Thymus (tissue), 14 donors: ENCODE measurements at places on chromosomes 16 and 17. TPM values are rescaled to one million over a fixed set of nuclear protein-coding genes. Genes with fewer than 3 reads are reported as not detected.

- no peaks in the 10 kb centered on the region for H3K4me1 ChIP-seq
- DNase-seq: no peak
- H3K27me3 ChIP-seq: peaks cover 2% of the 10 kb centered on the region
- no peak overlapping the region for H3K27ac ChIP-seq
- no peaks in the 10 kb centered on the region for H3K36me3 ChIP-seq
Observed at GRCh38 chr16:55471448-55472097, 7.4 kb upstream of the MMP2 start.

GRCh38 chr17:80822021-80822699, 169.5 kb upstream of the CHMP6 start:
- no peak for DNase-seq

DNA sequence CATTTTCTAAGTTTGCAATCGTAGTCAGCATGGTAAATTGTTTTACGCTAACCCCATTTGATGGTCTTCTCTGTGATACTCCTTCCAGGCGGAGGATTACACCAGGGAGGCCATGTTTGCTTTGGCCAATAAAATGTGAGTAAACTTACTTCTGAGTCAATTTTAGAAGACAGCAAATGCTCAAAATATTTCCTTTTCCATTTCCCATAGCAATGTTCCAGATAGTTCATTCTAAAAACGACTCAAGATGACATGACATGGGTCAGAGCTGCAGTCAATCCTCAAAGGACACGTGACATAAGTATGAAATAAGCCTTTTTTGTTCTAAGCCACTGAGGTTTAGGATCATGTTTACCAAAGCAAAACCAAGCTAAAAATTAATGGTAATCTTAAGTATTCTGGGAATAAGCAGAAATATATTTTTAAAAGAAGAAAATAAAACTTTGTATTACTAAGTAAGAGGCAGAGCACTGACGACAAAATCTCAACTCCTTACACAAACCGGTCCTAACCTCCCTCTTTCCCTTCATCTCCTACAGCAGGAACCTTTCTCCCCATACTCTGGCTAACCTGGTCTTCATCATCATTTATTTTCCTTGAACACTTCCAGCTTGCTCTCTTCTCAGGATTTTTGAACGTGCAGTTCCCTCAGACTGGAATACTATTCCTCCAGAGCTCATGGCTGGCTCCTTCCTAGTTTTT, 266.2 kb downstream of the CEP112 start:
- no peaks in the 10 kb centered on the region for H3K36me3 ChIP-seq
- no peak overlapping the region for H3K4me3 ChIP-seq
- H3K4me1 ChIP-seq: no peaks in the 10 kb centered on the region
- no peak for DNase-seq

DNA sequence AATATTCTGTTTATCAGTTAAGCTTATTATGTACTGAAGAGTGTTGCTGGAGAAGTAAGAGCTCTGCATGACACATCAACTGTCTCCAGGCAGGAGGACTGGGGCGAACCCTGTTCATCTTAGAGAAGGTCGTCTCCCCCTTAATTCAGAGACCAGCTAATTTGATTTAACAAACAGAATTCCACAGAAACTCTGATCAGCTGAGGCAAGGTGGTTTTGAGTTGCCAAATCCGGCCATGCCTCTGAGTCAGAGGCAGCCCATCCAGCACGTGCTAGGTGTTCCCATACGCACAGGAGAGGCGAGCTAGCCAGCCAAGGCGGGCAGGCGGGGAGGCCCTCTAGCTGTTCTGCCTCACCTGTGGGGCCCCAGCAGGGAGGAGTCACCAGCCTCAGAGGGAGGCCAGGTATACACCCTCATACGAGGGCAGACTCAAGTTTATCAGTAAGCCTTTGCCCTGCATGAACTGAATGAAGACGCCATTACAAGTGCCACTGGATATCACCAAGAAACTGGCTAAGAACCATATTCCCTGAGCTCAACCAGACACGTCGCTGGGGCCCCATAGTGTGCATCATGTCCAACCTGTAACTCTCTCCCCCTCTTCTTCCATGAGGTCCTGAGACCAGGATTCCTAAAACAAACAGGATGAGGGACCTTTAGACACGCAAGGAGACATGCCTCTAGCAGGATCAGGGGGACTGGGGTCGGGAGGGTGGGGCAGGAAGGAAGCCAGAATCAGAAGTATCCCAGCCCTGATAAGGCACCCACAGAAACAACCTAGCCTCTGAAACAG, 25.7 kb downstream of the STAT5A start:
- peak overlapping the region; percentile 83 for H3K27ac ChIP-seq
- H3K4me3 ChIP-seq: no peak overlapping the region
- H3K36me3 ChIP-seq: peaks cover 50% of the 10 kb centered on the region
- peaks cover 100% of the 10 kb centered on the region for H3K4me1 ChIP-seq

The C17orf100 gene
- total RNA-seq: 0.90 TPM

DNA sequence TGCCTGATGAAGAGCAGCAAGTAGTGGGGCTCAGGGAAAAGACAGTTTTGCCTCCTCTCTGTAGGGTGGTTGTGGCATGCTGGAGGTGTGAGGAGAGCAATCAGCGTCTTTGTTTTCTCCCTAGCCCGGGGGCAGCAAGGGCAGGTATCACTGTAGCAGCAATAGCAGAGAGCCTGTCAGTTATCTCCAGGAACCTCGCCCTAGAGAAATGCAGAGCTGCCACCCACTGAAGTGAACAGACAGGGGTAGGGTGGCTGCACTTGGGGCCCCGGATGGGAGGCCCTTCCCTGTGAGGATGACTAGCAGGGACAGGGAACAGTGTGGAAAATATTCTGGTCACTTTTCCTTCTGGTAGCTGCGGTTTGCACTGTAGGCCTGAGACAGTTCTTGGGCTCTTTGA, 886.5 kb downstream of the CDH8 start:
- DNase-seq: no peak
- H3K4me1 ChIP-seq: no peaks in the 10 kb centered on the region
- H3K27ac ChIP-seq: no peak overlapping the region
- H3K4me3 ChIP-seq: no peak overlapping the region

The HSPB9 gene
- total RNA-seq: 0.05 TPM

DNA sequence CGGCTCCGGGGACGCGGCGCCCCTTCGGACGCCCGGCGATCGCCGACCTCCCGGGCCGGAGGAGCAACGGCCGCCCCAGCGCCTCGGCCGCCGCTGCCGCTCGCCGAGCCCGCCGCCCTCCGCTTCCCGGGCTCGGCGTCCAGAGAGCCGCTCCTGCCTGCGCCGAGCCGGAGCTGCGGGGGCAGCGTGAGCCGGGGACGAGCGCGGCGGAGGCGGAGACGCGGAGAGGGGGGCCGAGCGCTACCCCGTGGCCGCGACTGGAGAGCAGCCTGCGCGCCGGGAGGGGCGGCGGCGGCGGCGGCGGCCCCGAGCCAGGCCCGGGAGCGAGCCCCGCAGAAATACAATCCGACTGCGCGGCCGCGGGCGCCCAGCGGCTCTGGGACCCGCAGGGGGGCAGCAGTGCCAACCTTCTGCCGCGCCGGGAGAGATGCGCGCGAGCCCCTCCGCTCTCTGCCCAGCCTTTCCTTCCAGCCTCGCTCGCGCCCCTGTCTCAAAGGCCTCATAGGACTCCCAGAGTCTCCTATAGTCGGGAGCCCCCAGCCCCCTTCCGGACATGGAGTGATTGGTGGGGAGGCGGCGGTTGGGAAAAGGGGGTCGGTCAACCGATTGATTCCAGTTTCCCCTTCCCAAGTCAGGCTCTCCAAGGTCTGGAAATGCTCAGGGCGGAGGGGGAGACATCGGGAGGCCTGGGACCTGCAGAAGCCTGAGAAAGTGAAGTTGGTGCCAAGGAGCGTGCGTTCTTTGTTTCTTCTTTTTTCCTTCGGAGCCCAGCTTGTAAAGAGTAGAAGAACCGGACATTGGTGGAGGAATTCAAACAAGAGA, 1.0 kb upstream of the SDK2 start:
- peaks cover 8% of the 10 kb centered on the region for H3K4me1 ChIP-seq
- no peak for DNase-seq
- peak overlapping the region; percentile 50 for H3K4me3 ChIP-seq
- no peaks in the 10 kb centered on the region for H3K36me3 ChIP-seq
- peaks cover 68% of the 10 kb centered on the region for H3K27me3 ChIP-seq

The CIBAR2 gene
- 0.09 TPM for total RNA-seq

The SARM1 gene
- 1.2 TPM for total RNA-seq

GRCh38 chr17:8163978-8164814, 1.4 kb upstream of the VAMP2 start:
- H3K27me3 ChIP-seq: no peaks in the 10 kb centered on the region
- H3K4me1 ChIP-seq: peaks cover 30% of the 10 kb centered on the region
- DNase-seq: peak; percentile 77
- H3K4me3 ChIP-seq: peak overlapping the region; percentile 63

The KRT20 gene
- total RNA-seq: 0.85 TPM

GRCh38 chr17:3610523-3610922, 1.3 kb upstream of the TRPV1 start:
- H3K4me3 ChIP-seq: no peak overlapping the region
- no peak overlapping the region for H3K27ac ChIP-seq
- no peaks in the 10 kb centered on the region for H3K4me1 ChIP-seq
- H3K27me3 ChIP-seq: no peaks in the 10 kb centered on the region

DNA sequence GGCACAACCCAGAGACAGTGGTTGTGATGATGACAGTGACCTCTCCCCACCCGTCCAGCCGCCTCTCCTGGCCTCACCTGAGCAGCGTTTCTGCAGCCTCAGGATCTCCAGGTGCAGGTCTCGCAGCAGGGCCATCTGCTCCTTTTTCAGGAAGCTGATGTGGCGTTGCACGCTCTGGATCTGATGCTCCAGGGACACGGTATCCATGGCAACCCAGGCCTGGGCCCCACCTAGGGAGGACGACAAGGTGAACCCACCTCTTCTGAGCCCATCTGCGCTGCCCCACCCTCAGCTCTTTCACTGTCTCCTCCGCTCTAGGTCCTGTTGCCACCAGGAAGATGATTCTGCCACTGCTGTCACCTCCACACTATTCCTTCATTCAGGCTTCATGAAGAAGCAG, 14.5 kb downstream of the CCDC92B start:
- no peak overlapping the region for H3K27ac ChIP-seq
- no peaks in the 10 kb centered on the region for H3K4me1 ChIP-seq
- no peak overlapping the region for H3K4me3 ChIP-seq
- no peak for DNase-seq

GRCh38 chr16:84950906-84951305, 60.4 kb downstream of the ZDHHC7 start:
- H3K36me3 ChIP-seq: no peaks in the 10 kb centered on the region
- H3K4me1 ChIP-seq: peaks cover 12% of the 10 kb centered on the region
- H3K27me3 ChIP-seq: peaks cover 2% of the 10 kb centered on the region
- no peak for DNase-seq
- no peak overlapping the region for H3K4me3 ChIP-seq

The ACSM2A gene
- total RNA-seq: 0.05 TPM

The CTF1 gene
- total RNA-seq: 0.38 TPM

- H3K27me3 ChIP-seq: no peaks in the 10 kb centered on the region
- H3K4me1 ChIP-seq: peaks cover 14% of the 10 kb centered on the region
- no peak overlapping the region for H3K4me3 ChIP-seq
Observed at GRCh38 chr16:22366889-22367288, 7.5 kb downstream of the CDR2 start.

DNA sequence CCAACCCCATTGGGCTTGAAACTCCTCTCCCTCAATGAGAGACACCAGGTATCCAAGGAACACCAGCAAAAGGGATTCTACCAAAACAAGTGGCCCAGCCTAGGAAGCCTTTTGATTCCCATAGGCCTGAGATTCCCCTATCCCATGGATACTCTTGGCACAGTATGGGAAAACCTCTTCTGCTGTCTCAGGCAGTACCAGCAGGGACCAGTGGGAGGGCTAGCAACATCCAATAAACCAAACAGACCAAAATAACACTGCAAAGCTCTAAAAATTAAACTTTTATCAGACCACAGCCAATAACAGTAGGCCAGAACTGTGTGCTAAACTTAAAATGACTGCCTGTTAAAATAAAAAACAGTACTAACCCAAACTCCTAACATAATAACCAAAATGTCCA, 153.9 kb upstream of the CES5A start:
- H3K4me3 ChIP-seq: no peak overlapping the region
- H3K27ac ChIP-seq: no peak overlapping the region
- H3K4me1 ChIP-seq: no peaks in the 10 kb centered on the region
- no peak for DNase-seq

The CLEC3A gene
- total RNA-seq: 0.14 TPM

The RBL2 gene
- total RNA-seq: 84.5 TPM

DNA sequence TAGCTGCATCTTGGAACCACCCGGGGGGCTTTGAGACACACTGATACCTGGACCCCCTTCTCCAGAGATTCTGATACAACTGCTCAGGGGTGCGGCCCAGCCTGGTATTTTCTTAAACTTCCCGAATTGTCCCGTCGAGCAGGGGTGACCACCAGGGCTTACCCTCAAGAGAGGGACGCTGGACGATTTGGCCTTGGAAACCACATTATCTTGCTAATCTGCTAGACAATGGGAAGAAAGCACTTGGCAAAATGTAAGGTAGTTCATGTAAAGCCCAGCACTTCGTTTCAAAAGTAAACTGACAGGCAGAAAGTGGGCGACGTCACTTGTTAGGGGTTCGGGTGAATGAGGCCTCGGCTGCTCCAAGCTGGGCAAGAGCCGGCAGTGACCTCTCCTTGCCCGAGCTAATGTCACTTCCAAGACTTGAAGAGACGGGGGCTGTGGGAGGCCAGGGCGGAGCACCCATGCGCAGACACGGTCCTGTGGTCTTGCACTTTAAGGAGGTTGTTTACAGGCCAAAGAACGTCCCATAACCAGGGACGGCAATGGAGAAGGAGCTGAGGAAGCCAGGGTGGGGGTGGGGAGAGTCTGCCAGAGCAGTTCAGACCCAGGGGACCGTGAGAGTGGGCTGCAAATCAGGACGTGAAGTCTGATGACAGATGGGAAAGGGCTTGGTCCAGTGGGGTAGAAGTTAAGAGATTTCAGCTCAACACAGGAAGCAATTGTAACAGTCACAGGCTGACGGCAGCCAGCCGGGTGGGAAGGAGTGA, 152.7 kb upstream of the GSE1 start:
- no peak for DNase-seq
- H3K27me3 ChIP-seq: no peaks in the 10 kb centered on the region
- peak overlapping the region; percentile 65 for H3K4me3 ChIP-seq
- peak overlapping the region; percentile 91 for H3K27ac ChIP-seq
- no peaks in the 10 kb centered on the region for H3K36me3 ChIP-seq

The PRM1 gene
- not detected for total RNA-seq

- H3K4me1 ChIP-seq: no peaks in the 10 kb centered on the region
- H3K4me3 ChIP-seq: no peak overlapping the region
- DNase-seq: no peak
- no peaks in the 10 kb centered on the region for H3K36me3 ChIP-seq
- H3K27me3 ChIP-seq: no peaks in the 10 kb centered on the region
Observed at GRCh38 chr16:24524855-24525677, 14.3 kb upstream of the RBBP6 start.

- H3K4me1 ChIP-seq: peaks cover 14% of the 10 kb centered on the region
Observed at GRCh38 chr17:48487221-48487620, 43.6 kb downstream of the HOXB1 start.

The ITGAD gene
- total RNA-seq: 0.28 TPM

The FSCN2 gene
- total RNA-seq: 0.47 TPM

The KRT33B gene
- 1.7 TPM for total RNA-seq
